ENCODE measurements at places on chromosomes 1 and 21. TPM values are rescaled to one million over a fixed set of nuclear protein-coding genes. Genes with fewer than 3 reads are reported as not detected.

TMEM61 gene
- total RNA-seq, result not detected

WDR64 gene
- not detected for total RNA-seq

PLEKHO1 gene
- 51.4 TPM for total RNA-seq

TAS1R1 gene
- total RNA-seq, result not detected

LMOD1 gene
- total RNA-seq, result 53.2 TPM

S100A7A gene
- not detected for total RNA-seq

PCSK9 gene
- total RNA-seq, result under 0.01 TPM

SLC5A3 gene
- 15.6 TPM for total RNA-seq

SELENBP1 gene
- 21.1 TPM for total RNA-seq

DHRS3 gene
- 11.4 TPM for total RNA-seq

ZBTB37 gene
- 9.7 TPM for total RNA-seq

MXRA8 gene
- total RNA-seq, result 97.8 TPM

ZNF692 gene
- total RNA-seq, result 6.9 TPM

Measured in IMR-90 (cell line).